Hepatocyte (in vitro differentiated cells): ENCODE measurements at places on chromosomes 2 and 18. TPM values are rescaled to one million over a fixed set of nuclear protein-coding genes. Genes with fewer than 3 reads are reported as not detected.

The EPHA4 gene
- total RNA-seq, result 36.8 and 39.0 TPM in 2 replicates

The REEP1 gene
- total RNA-seq, result 24.2 and 26.5 TPM in 2 replicates

The TDRD15 gene
- total RNA-seq, result 0.07 and 0.08 TPM in 2 replicates

The DYSF gene
- total RNA-seq, result 0.90 and 2.8 TPM in 2 replicates

The RBKS gene
- total RNA-seq, result 5.5 and 6.7 TPM in 2 replicates

The LYPD1 gene
- total RNA-seq, result 23.1 and 25.1 TPM in 2 replicates
